Activated naive CD4-positive, alpha-beta T cell (primary cell): ENCODE measurements at places on chromosomes 3 and 15.

- no peak for DNase-seq
These were observed 22.2 kb downstream of the BCL2A1 start for GRCh38 chr15:79948761-79949160.

- DNase-seq: no peak
These were observed 337.8 kb downstream of the RBMS3 start for GRCh38 chr3:29618395-29619282.

DNA sequence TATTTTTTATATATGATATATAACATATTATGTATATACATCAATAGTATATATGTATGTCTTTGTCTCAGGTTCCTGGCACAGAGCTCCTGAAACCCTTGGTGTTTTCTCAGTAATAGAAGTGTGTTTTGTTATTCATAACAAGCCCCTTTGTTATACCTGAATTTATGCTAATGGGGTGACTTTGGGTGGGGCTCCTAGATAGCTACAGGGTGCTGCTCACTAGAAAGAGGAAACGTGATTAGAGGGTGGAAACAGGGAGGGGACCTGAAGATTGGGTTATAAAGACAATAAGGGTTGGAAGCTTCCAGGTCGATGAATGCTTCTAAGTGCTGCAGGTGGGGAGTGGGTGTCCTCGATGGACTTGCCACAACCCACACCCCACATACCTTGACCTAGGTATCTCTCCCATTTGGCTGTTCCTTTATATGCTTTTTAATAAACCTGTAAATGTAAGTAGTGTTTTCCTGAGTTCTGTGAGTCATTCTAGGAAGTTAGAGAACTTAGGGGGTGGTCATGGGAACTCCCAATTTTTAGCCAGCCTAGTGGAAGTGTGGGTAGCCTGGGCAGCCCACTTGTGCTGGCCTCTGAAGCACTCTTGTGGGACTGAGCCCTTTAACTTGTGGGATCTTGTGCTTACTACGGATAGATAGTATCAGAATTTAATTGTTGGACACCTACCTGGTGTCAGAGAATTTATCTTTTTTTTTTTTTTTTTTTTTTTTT lies 36.9 kb upstream of the C15orf39 start:
- DNase-seq: no peak

GRCh38 chr3:44992555-44993470 lies 16.8 kb downstream of the EXOSC7 start:
- DNase-seq: no peak

DNA sequence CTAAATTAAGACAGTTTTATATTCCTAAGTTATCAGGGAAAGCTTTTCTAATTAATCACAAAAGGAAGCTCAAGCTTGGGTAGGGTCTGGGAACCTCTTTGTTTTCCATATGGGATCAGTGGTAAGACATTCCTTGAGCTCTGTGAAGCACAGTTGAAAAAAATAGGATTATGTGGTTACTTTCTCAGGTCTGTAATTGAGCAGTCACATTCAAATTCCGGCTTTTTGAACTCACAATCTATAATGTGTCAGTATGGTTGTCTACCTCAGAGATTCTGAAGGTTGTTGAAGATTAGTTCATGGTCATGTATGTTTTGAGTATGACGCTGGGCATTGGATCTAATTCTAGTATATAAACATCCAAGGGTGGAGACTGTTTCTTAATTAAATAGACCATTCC lies 364.5 kb downstream of the LPP start:
- DNase-seq: no peak

DNA sequence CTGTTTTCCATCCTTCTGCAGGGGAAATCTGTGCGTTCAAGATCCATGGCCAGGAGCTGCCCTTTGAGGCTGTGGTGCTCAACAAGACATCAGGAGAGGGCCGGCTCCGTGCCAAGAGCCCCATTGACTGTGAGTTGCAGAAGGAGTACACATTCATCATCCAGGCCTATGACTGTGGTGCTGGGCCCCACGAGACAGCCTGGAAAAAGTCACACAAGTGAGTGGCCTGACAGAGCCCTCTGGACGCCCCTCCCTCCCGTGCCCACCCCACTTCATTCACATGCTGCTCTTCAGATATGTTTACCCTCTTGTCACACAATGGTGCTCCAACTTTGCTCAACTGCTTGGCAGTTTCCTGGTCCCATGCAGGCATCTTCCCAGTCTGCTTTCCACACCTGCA lies 274.3 kb upstream of the TRIM42 start:
- DNase-seq: no peak
